ENCODE measurements at places on chromosomes 2 and 18. TPM values are rescaled to one million over a fixed set of nuclear protein-coding genes. Genes with fewer than 3 reads are reported as not detected.

GRCh38 chr2:196949116-196949515 is 22.6 kb upstream of the PGAP1 start:
- no peak for DNase-seq

DNA sequence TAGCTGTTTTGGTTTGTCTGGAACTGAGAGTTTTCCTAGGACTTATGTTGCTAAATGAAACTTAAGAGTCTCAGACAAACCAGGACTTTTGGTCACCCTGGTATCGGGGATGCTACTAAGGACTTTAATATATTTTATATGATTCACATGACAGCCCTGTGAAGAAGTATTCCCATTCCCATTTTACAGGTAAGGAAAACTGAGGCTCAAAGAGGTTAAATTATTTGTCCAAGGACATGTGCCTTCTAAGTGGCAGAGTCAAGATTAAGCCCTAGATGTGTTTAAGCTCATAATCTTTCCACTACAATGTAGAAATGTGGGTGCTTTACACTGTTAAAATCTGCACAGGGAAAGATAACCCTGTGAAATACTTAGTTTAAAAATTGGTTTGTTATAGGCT is 77.7 kb upstream of the ATP5MC3 start:
- no peak for DNase-seq

The MAP3K19 gene
- not detected for polyA plus RNA-seq

DNA sequence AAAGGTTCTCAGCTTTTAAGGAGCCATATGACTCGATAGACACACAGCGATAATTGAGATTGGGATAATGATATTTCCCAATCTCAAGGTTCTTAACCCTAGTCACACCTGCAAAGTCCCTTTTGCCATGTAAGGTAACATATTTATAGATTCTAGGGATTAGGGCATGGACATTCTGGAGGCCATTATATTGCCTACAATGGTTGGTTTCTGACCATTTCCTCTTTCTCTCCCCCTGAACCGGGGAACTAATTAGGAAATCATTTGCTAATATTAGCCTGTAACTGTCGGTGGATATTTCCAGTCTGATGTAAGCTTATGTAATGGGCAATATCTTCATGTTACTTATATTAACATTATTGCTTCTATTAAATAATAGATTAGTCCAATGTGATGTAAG is 40.8 kb upstream of the ARHGAP15 start:
- no peak for DNase-seq

GRCh38 chr2:172480301-172481218 is 53.2 kb downstream of the ITGA6 start:
- DNase-seq: no peak

DNA sequence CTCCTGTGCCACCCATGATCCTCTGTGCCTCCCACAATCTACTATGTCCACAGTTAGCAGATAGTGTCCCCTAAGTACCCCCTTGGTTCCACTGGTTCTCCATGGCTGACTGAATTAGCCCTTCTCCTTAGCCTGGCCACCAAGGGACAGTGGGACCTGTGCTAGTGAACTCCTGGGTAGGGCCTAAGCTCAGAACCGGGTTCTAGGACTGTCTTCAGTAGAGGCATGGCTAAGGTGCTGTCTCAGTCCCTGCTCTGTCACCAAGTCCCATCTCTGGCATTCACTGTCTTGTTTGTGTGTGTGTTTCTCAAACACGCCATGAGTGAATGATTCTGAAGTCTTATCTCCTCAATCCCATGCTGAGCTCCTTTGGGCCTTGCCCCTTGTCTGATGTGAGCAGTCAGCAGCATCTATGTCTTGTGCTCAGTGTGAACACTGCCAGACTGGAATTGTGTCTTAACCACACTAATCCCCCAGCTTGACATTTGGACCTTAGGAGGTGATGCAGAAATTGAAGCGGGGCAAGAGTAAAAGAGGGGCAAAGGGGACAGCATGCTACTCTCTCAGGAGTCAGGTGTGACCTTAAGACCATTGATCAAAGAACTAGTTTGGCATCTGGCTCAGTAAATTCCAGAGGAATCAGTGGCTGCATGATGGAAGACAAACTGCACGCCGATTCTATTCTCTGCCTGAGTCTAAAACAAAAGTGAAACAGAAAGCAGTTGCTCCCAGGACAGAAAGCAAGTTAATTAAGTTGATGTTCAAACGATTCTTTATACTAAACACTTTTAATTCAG is 190.5 kb downstream of the ALPK2 start:
- DNase-seq: no peak

GRCh38 chr2:145036421-145037011 is 516.6 kb upstream of the ZEB2 start:
- no peak for DNase-seq

GRCh38 chr18:62281684-62282083 is 43.4 kb upstream of the TNFRSF11A start:
- peak; percentile 49 for DNase-seq

- DNase-seq: no peak
Observed at GRCh38 chr2:184624311-184624710, 26.0 kb downstream of the ZNF804A start.

DNA sequence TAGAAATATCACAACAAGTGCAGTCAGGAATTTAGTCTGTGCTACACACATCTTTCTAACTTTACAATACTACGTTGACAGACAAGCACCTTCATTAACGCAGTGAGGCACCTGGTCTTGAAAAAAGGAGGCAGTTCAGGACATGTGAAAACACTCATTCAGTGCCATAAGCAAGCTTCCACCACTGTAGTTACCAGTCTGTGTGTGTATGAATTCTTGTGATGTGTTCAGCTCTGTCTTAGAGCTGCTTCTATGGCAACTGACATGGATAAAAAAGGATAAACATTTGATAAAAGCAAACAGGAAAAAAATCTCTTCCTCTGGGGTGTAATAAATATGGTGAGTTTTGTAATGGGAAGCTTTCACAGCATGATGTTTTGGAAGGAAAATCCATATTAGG is 623.8 kb upstream of the NXPH2 start:
- no peak for DNase-seq

DNA sequence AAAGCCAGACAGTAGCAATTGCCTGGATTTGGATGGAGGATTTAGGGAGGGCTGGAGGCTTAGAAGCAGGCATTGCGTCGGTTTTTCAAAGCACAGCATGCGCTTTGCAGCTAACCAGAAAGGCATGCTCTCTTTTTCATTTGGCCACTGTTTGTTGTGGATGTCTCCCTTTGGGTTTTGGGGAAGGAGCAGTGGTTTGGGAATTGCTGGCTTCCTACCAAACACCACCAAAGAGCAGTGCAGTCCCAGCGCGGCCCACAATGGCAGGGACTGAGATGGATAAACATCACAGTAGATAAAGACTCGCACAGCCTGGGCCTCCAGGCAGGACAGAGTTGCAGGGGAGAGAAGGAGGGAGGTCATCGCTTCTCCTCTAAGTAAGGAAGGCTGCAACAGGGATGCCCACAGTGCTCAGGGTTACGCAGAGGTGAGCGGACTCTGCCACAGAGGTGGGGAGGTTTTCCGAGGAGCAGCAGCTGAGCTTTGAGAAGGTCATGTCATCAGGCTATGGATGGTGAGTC is 148.5 kb downstream of the MYT1L start:
- no peak for DNase-seq

Data from BJ (cell line).